ENCODE measurements at places on chromosomes 12 and 14.

DNA sequence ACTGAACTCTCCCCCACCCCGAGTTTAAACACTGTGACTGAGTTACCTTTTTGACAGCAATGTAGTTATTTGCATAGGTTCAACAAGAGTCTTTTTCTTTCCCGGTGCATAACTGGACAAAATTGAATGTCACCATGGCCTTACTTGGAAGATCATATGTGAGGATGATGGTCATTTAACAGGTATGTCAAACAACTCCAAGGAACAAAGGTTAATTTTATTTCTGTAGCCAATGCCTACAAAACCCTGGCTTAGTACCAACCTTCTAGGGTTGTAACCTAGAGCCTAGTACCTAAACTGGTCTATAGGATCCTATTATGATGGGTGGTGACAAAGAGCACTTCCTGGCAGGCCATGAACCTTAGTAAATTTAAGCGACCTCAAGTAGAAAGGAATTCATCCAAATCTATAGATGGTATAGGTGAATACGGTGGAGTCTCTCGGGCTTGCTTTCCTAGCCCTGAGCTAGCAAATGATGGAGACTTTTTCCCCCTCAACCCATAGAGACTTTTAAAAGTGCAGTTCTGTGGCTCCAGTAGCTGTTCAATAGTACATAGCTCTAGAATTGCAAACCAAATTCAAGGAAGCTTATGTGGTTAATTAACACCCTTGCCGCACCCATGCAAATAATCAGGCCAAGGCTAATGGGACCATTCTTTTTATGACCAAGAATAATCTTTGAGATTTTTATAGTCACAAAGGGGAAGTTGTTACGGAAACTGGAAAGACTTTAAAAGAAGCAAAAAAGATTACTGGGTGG, 89.0 kb downstream of the SLC38A1 start:
- no peak for DNase-seq

DNA sequence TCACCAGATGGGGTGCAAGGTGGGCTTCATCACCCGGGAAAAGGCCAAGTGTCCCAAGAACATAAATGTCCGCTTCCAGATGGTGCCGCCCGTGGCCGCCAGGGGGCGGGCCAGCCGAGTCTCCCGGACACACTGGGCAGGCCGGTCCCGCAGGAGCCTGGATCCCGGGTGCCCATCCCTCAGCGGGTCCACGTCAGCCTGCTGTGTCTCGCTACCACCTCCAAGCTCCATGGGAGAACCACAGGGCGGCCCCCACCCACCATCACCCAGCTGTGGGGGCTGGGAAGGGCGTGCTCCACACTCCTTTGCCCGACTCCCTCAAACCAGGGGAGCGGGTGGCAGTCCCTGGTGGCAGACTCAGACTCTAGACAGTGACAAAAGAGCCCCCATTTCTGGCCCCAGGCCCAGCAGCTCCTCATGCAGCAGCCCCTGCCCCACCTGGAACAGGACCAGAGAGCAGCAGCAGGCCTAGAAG, 22.0 kb upstream of the NUDT14 start:
- DNase-seq = peak; percentile 62

- peak; percentile 22 for DNase-seq
Observed at GRCh38 chr12:116172224-116172849, 105.2 kb downstream of the MED13L start.

GRCh38 chr12:42741091-42741490, 151.5 kb upstream of the PRICKLE1 start:
- DNase-seq = no peak

- no peak for DNase-seq
Observed at GRCh38 chr14:49451938-49452337, 134.2 kb downstream of the RPS29 start.

- no peak for DNase-seq
Observed at GRCh38 chr12:127663716-127664115, 603.3 kb upstream of the TMEM132C start.

- no peak for DNase-seq
Observed at GRCh38 chr12:1099158-1099557, 108.1 kb downstream of the ERC1 start.

- no peak for DNase-seq
Observed at GRCh38 chr14:22220427-22220826, 368.6 kb downstream of the DAD1 start.

DNA sequence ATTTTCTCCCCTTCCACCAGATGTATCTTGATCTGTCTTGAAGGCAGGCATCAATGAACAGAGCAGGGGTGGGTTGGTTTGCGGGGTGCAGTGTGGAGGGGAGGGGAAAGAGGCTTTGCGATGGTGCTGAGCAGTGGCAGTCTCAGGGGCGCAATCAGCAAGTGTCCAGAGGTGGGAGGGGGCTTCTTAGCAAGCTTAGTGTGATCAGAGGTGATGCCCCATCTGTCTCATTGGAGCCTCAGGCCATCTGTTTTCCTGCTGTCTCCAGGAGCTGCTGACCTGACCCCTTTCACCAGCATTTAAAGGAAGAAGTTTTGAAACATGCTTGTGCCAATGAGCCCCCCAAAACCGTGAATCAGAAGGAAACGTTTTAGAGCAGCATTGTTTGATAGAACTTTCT, 187.7 kb upstream of the LHX5 start:
- no peak for DNase-seq

- no peak for DNase-seq
Observed at GRCh38 chr12:115691123-115691522, 586.4 kb downstream of the MED13L start.

- DNase-seq = no peak
Observed at GRCh38 chr12:58583940-58584339, 336.4 kb downstream of the LRIG3 start.

GRCh38 chr14:70021548-70022220, 142.5 kb downstream of the SMOC1 start:
- no peak for DNase-seq

DNA sequence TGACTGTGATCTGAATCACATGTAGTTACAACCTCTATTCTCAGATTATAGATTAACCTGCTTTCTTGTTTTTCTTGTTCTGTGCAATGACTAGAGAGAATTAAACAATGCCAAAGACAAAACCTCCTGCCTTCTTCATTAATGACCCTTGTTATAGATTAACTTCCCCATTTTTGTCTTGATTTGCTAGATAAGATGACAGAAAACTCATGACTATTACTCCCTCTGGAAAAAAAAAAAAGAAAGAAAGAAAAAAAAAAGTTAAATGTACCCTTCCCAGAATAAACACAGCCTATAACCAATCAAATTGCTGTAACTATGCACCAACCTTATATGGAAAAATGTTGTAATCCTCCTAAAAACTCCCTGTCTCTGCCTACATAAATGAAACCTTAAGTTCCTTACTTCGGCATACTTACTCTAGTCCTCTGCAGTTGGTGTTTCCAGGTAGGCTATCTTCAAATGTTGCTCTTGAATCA, 41.1 kb upstream of the PCED1B start:
- no peak for DNase-seq

DNA sequence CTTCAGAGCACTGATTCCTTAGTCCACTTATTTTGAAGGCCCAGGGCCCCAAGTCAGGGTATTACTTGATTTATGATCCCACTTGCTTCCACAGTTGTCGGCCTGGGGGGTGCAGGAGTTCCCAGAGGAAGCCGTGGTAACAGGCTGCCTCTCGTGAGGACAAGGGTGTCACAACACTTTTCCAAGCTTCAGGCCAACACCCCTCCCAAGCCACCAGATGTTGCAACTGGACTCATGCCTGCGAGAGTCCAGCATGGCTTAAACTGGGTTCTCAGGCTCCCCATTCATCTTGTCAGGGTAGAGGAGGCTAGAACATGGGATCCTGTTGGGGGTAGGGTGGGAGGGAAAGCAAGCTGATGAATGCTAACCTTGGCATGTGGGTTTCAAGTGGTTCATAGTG, 56.1 kb downstream of the BMP4 start:
- DNase-seq = no peak

DNA sequence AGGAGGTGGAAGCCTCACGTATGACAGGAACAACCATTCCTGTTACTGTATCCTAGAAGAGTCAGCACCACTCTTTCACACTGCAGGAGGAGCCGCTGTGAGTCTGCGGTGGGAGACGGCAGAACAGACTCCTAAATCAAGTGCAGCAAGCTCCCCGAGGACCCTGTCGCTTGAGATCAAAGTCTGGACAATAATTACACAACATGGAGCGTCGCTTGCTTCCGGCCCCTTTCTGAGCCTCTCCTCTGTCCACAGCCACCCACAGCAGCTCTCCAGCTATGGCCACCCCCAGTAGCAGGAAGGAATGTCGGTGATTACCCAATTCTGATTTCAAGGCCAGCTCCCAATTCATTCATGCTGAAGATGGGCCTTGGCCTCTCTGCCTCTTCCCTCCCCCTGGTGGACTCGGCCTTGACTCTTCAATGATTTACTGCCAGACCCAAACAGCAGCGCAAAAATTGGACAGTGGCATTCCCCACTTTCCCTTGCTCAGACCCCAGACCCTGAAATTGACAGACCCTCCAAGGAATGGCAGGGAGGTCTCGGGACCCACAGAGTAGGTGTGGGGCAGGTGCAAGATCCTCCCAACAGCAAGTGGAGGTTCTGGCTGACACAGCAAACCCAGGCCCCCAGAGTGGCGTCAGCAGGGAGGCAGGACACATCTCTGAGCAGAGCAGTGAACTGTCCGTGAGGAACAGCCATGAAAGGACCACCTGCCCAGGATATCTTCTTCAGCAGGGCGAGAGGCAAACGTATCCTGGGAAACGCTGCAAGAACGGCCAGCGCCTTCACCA, 272.7 kb upstream of the DIO3 start:
- DNase-seq = no peak

- no peak for DNase-seq
Observed at GRCh38 chr12:49792976-49793580, 35.1 kb downstream of the NCKAP5L start.

Data from CD4-positive, alpha-beta T cell treated with Interleukin-10 for 1 hour (primary cell).